ENCODE measurements at places on chromosomes 11 and 22.

DNA sequence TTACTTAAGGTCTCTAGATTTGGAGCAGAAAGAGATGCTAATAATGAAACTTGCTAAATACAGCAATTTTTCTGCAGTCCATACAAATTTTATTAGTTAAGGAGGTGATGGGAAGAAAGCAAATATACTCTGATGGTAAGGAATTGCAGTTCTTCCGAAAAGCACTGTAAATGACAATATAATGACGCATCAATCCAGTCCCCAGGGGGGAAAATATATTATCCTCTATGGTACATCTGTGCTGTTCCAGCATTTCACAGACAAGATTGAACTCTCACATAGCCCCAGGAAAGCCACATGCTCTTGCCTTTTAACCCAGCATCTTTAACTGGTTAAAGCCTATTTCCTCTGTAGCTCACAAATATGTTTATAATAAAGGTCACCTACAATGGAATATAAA lies 416.6 kb upstream of the CCDC90B start:
- no peak for DNase-seq

DNA sequence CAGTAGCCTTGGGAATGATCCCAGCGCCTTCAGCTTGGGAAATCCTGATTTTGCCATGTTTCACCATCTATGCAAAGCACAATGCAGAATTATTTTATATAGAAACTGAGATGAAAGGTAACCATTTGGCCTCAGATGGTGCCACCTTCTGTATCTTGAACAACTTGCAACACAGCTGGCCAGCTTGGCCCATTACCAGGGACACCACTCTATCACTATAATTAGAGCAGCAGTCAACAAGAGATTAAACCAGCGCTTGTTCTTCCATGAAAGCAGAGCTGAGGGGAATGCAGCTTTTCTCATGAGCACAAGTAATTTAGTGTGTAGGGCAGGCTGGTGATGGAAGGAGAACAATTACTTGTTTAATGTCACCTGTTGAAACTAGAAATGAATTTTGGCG lies 6.7 kb upstream of the ZDHHC13 start:
- no peak for DNase-seq

DNA sequence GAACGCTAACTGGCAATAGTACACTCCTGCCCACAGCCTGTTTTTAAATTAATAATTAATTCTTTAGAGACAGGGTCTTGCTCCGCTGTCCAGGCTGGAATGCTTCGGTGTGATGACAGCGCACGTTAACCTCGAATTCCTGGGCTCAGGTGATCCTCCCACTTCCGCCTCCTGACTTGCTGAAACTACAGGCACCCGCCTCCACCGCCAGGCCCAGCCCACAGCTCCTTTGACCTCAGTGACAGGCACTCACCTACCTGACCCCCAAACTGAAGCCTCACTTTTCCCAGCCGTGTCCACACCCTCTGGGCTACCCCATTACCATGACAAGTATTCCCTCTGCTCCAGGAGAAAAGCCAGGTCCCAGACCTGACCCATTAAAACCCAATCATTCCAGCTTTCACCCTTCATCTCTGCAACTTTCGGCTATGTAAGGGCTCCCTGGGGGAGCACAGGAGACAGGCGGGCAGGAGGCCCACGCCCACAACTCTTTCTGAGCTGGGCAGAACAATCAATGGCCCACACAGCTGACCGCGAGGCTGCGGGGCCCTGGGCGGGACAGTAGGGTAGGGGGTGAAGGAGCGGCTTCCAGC lies 730 bp downstream of the LMNTD2 start:
- no peak for DNase-seq

GRCh38 chr11:2777871-2778629 lies 78.3 kb upstream of the KCNQ1OT1 start:
- DNase-seq = no peak

GRCh38 chr11:116691771-116692177 lies 81.0 kb downstream of the BUD13 start:
- DNase-seq = peak; percentile 28

GRCh38 chr11:92137747-92138146 lies 86.9 kb upstream of the FAT3 start:
- no peak for DNase-seq

DNA sequence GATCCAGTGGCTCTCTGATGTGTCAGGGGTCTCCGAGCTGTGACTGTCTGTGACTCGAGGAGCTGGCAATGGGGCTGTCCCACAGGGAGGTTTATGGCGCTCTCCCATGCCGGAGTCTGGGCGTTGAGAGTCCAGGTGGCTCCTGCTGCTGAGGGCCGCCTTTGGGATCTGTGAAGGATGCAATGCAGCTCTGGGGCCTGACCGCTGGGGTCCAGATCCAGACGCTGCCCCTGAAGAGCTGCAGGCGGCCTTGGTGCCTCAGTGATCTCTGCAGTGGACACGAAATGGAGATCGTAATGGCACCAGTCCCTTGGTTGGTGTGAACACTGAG lies 155.3 kb downstream of the TBC1D22A start:
- no peak for DNase-seq

- DNase-seq = no peak
Observed at GRCh38 chr11:4672470-4672869, 25.2 kb downstream of the OR51E2 start.

DNA sequence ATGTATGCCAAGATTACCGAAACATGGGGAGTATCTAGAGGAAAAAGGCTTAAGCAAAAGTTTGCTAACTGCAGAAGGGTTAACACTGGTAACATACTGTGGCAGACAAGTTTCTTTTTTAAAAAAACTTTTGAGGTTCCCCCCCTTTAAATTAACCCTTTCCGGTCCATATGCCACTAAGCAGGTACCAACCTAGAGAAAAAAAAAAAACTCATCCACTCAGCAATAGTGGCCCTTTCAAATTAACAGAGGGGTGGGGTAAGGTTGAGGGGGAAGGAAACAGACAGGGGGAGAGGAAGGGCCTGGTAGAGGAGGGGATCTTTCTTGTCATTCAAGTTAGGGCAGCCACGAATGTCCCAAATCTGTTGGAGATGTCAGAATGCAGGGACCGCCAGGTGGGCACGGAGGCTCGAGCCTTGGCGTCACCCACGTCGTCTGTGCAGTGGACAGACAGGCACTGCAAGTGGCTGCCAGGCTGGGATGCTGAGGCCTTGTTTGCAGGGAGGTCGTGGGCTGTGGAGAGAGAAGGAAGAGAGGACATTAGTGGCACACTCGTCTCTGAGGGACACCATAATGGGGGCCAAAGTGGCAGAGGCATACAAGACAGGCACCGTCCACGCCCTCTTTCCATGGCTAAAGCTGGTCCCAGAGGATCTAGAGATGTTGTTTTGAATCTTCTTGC lies 50.8 kb downstream of the MN1 start:
- no peak for DNase-seq

DNA sequence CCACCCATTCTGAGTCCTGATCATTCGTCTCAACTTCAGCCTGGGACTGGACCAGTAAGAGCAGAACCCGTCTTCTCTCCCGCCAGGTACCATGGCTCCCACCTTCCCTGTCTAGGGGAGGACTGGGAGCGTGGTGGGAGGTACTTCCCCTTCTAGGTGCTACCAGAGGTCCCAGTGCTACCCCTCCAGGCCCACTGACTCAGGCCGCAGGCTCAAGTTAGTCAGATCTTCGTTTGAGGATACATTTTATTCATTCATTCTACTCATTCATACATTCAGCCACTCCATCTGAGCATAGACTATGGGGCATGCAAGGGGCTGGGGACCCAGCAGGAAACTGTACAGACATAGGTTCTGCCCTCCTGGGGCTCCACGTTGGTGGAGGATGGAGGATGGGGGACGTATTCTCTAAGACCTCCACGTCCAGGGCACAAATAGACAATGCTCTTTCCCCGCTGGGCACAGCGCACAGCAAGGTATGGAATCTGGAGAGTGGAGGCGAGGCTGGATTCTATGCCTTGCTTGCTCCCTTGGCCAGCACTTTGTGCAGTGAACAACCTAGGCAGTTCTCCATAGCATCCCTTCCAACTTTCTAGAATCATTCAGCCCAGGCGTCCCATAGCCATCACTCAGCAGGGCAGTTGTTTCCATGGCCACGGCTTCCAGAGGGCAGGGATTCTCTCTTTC lies 1.0 kb upstream of the RAB3IL1 start:
- no peak for DNase-seq

- no peak for DNase-seq
Observed at GRCh38 chr11:110509472-110509871, 79.7 kb downstream of the FDX1 start.

- no peak for DNase-seq
Observed at GRCh38 chr22:32336121-32336603, 21.5 kb upstream of the RFPL3 start.

- DNase-seq = peak; percentile 33
Observed at GRCh38 chr11:111540114-111540936, at the start of gene LAYN. Gene LAYN (plus strand): TSS chr11:111540720. CDS start chr11:111540844, 124 bp downstream.

DNA sequence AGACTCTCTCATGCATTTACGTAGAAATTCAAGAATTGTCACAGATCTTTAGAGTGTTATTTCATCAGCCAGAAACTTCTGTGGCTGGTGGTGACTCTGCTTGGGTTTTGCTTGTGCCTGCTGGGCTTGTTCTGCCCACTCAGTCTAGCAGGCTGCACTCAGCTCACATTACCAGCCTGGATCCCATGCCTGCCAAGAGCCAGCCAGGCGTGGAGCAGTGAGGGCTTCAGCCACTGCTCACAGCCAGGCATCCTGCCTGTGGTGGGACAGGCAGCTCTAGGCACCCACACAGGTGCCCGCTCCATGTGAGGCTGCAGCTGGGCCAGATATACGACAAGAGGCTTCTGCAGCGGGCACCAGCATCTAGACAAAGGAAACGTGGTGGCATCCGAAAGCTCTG lies 1213.3 kb upstream of the RAG2 start:
- no peak for DNase-seq

DNA sequence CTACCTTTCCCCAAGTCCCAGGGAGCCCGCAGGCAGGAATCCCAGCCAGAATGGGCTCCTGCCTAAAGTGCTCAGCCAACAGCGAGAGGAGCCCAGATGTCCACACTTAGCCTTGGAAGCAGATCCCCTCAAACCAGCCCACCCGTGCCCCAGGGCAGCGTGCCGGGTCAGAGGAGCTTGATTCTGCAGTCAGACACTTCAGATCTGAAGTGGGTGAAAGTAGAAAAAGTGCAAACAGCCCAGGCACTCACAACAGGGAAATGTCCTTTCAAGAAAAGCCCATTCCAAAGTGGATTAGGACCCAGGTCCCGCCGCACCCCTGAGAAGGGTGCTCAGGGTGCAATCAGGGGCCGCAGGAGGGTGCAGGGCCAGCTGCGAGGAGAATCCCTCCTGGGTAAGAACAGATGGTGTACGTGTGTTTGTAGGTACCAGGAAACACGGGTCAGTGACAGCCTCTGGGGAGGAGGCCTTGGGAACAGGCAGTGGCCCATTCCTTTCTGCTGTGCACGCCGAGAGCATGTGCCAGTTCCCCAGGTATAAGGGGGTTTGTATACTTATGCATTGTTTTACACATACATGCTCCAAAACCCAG lies 17.7 kb downstream of the ELFN2 start:
- no peak for DNase-seq

GRCh38 chr11:40825201-40825834 lies 634.1 kb downstream of the LRRC4C start:
- DNase-seq = no peak

GRCh38 chr11:64231546-64231945 lies 1.2 kb downstream of the DNAJC4 start:
- no peak for DNase-seq

DNA sequence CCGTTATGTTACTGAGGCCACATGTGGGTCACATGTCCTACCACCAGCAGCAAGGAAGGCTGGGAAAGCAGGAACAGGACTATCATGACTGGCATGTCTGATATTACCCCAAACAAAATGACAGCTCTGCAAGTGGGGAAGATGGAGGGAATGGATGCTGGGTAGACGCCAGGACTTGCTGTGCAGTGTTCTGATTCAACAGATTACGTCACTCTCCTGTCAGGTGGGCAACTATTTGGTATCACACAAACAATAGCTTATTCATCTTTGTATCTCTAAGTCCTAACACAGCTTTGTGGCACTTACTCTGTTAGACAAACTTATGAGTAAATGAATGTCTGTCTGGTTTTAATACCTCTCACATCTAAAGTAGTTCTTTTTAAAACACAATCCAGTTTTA lies 105.2 kb downstream of the SPON1 start:
- no peak for DNase-seq
